ENCODE measurements at places on chromosomes 12 and 14.

DNA sequence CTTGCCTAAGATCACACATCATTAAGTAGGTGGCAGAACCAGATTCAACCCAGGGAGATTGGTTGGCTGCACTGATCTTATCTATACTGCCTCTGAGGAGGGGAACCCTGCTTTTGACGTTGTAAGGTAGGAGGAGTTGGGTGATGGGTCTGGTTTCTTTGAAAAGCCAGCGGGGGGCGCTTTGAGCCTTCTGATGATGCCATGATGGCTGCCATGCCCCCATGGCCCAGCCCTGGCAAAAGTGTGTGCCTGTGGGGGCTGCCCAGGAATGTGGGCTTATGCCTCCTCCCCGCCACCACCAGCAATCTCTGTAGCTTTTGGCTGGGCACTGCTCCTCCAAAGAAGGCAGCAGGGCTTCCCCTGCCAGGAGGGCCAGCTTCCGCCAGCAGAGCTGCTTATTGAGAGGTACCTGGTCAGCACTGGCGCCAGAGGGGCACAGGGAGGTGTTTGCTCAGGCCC lies 224.3 kb downstream of the SLC41A2 start:
- peak; percentile 38 for DNase-seq

- DNase-seq = no peak
These were observed 9.6 kb downstream of the CLEC1A start for GRCh38 chr12:10088955-10089900.

GRCh38 chr14:102835959-102836358 lies 58.7 kb downstream of the TRAF3 start:
- DNase-seq = no peak

DNA sequence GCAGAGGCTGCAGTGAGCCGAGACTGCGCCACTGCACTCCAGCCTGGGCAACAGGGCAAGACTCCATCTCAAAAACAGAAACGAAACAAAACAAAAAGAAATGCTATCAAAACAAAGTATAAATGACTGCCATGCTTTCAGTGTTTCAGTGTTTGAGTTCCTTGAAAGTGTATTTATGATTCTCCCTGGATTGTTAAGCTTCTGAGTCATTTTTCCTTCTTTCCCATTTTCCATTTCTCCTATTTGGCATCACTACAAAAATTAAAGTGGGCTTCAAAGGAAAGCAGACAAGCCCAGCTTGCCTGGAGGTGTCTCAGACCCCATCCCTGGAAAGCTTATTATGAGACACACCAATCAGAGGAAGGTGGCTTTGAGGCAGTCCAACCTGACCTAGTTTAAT lies 35.1 kb downstream of the NIN start:
- no peak for DNase-seq

DNA sequence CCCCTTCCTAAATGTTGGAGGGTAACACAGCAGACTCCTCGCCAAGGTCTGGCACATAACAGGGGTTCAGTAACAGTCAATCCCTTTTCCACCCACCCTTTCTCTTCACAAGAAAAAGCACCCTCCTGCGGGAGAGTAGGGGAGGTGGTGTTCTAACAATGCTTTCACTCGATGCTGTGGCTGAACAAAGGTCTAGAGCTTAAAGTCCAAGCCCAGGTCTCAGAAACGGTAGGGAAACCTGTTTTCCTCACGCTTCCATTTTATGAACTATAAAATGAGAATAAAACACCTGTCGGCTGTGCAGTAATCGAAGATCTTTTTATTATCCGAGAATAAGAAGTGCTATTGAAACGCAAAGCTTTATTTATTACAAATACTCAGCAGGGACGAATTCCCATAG lies 20.9 kb upstream of the CACNA2D4 start:
- DNase-seq = no peak

DNA sequence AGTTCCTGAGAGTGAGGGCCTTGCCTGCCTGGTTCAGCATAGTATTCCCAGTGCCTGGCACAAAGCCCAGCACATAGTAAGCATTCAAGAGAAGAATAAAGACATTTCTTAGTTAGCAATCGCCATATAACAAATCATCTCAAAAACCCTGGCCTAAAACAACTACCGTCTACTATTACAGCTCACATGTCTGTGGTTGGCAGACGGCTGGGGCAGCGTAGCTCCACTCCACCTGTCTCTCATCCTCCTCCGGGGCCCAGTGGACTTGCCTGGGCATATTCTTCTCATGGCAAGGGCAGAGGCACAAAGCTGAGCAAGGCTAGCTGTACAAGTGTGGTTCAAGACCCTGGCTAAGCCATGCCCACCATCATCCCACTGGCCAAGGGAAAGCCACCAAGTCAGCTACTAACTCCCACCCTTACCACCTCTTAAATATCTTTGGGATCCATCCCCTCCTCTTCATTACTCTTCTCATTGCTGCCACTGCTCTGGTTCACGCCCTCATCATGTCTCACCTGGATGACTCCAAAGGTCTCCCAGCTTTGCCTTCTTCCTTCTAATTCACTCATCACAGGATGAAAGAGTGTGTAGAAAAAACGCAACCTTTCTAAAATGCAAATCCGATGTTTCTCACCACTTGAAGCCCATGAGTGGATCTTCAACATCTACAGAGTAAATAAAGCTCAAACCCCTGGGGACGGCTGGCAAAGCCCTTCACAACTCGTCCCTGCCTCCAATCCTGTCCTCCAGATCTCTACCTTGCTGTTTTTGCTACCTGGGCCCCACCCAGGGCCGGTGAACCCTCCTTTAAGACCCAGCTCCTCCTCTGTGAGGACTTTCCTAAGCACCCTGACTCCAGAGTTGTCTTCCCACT lies 10.4 kb downstream of the TMEM229B start:
- no peak for DNase-seq

DNA sequence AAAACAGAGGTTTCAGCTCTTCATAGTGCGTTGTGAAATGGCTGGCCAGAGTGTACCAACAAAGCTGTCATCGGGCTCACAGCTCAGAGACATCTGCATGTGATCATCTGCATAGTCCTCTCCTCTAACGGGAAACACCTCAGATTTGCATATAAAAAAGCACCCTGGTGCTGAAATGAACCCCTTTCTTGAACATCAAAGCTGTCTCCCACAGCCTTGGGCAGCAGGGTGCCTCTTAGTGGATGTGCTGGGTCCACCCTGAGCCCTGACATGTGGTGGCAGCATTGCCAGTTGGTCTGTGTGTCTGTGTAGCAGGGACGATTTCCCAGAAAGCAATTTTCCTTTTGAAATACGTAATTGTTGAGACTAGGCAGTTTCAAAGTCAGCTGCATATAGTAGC lies 14.3 kb upstream of the PAPLN start:
- DNase-seq = peak; percentile 62

DNA sequence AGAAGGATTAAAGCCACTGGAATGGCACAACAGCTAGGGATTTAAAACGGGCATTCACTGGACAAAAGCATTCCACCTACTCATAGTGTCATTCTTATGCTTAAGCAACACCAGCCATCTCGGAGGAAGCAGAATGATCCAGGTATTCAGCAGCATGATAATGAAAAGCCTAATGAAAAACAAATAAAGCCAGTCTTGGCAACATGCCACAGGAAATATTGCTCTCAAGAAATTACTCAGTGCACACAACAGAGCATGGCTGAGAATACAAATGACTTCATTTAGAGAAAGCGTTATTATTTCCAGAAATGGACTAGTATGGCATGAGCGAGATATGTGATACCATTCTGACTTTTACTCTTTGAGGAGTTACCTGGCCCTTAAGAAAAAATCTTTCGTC lies 442.2 kb downstream of the APAF1 start:
- DNase-seq = no peak

Data from GM20000 (cell line).